ENCODE measurements at places on chromosomes 7 and 10. TPM values are rescaled to one million over a fixed set of nuclear protein-coding genes. Genes with fewer than 3 reads are reported as not detected.

The CLDN12 gene
- total RNA-seq = 1.4 TPM

The SPDYE2B gene
- 0.21 TPM for total RNA-seq

The C10orf143 gene
- 1.8 TPM for total RNA-seq

The EPHB4 gene
- total RNA-seq = 4.1 TPM

The ADAMTS14 gene
- not detected for total RNA-seq

The MSMB gene
- total RNA-seq = not detected

The NEUROD6 gene
- not detected for total RNA-seq

The GCC1 gene
- total RNA-seq = 26.8 TPM

The CASP7 gene
- 21.3 TPM for total RNA-seq

The FIGNL1 gene
- 18.4 TPM for total RNA-seq

The ANKRD1 gene
- not detected for total RNA-seq

The SPDYE6 gene
- total RNA-seq = not detected

The MYO3A gene
- 0.10 TPM for total RNA-seq

The CADPS2 gene
- not detected for total RNA-seq

The TMEM130 gene
- 0.21 TPM for total RNA-seq

The ANXA8L1 gene
- 0.21 TPM for total RNA-seq

The C7orf57 gene
- not detected for total RNA-seq

All from mononuclear cell (primary cell).